ENCODE measurements at places on chromosomes 2 and 18. TPM values are rescaled to one million over a fixed set of nuclear protein-coding genes. Genes with fewer than 3 reads are reported as not detected.

COX5B gene
- total RNA-seq = 144 TPM

LRRTM4 gene
- total RNA-seq = 27.7 TPM

GPR148 gene
- not detected for total RNA-seq

SPATA3 gene
- not detected for total RNA-seq

GRCh38 chr2:235836491-235836911 lies 331.7 kb downstream of the GBX2 start:
- H3K27me3 ChIP-seq = no peaks in the 10 kb centered on the region
- H3K27ac ChIP-seq = no peak overlapping the region
- H3K36me3 ChIP-seq = peaks cover 7% of the 10 kb centered on the region
- H3K4me3 ChIP-seq = no peak overlapping the region
- DNase-seq = no peak

DNA sequence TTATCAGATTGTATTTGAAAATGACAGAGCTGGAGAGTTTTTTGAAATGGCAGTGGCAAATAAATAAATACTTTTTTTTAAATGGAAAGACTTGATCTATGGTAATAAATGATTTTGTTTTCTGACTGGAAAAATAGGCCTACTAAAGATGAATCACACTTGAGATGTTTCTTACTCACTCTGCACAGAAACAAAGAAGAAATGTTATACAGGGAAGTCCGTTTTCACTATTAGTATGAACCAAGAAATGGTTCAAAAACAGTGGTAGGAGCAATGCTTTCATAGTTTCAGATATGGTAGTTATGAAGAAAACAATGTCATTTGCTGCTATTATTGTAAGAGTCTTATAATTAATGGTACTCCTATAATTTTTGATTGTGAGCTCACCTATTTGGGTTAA lies 30.9 kb downstream of the CD28 start:
- H3K4me3 ChIP-seq = no peak overlapping the region
- H3K4me1 ChIP-seq = peaks cover 5% of the 10 kb centered on the region
- H3K36me3 ChIP-seq = no peaks in the 10 kb centered on the region
- H3K27me3 ChIP-seq = no peaks in the 10 kb centered on the region

DNA sequence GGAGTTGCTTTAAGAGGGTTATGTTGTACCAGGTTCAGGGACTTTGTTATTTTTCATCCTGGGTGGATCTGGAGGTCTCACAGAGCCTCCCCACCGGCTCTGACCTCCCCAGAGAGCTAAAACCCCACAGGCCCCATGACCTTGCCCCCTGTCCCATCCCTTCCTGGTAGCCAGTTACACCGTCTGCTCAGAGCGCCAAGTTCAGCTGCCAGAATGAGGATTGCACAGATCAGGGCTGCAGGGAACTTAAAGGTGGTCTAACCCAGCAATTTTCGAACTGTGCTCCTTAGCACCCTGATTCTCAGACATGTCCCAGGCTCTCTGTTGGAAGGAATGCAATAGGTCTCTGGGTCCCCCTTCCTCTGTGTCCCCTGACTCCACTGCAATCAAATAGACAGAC lies 32.1 kb downstream of the ATOH8 start:
- H3K27me3 ChIP-seq = no peaks in the 10 kb centered on the region
- DNase-seq = no peak
- H3K4me1 ChIP-seq = peaks cover 3% of the 10 kb centered on the region

DNA sequence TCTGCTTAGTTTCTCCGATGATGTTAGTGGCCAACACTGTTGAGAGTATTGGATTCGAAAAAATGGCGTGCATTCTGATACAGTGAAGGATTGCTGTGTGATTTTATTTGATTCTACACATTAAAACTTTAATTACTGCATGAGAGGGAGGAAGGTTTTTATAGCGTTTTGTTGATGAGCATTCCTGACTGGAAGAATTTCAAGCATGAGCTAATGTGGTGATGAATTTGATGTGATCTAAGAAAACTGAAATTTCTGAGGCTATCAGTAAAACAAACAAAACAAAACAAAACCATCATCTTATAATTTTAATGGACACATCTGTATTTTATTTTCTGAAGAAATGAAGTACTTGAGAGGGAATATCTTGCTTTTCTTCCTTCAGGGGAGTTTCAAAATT lies 59.6 kb downstream of the ITGB6 start:
- H3K36me3 ChIP-seq = no peaks in the 10 kb centered on the region
- peaks cover 38% of the 10 kb centered on the region for H3K4me1 ChIP-seq

Data from mesothelial cell of epicardium (in vitro differentiated cells).